ENCODE measurements at places on chromosomes 11 and 22. TPM values are rescaled to one million over a fixed set of nuclear protein-coding genes. Genes with fewer than 3 reads are reported as not detected.

DNA sequence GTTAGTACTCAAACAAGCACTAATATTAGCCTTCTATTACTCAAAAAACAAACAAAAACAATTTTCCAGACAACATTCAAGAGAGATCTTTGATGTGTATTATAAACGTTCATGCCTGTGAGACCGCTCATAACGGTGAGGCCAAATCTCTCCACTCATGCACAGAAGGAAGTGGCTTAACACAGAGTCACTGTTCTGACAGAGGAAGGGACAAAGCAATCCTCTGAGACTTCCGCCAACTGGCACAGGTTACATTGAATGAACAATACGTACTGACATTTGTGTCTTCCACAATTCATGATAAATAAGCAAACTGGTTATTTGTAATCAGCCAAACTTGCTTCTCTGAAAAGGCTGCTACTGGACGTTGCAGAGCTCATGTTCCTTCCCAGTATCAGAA, 30.5 kb downstream of the CHKA start:
- no peak for DNase-seq

DNA sequence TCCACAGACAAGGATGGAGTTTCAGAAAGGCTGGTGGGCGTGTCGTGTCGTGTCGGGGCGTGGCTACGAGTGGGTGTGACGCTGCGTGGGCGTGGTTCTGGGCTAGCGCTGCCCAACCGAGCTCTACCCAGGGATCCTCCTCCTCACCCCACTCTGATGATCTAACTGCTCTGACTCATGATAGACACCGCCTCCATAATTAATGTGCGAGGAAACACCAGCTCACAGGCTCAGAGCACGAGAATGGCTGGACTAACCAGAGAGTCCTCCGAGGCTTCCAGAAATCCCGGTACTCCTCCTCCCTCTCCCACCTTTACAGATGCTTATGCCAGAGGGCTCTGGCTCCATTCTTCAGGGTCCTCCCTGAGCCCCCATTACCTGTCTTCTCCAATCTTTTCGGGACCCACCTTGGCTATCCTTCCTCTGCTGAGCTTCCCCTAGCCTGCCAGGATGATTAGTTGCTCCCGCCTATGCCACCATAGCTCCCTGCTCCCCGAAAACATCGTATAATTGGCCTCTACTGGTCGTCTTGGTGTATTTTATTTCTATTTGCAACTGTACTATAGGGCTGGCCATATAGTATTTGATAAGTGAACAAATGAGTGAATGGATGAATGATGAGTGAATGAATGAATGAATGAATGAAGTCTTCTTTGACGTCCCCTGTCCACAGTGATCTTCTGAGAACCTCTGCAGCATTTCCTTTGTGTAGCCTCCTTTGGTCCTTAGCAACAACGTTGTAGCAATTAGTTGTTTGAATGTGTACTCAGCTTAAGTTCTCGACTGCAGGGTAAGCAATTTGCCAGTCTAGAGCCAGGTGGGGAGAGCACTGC, 21.7 kb downstream of the TMPRSS13 start:
- DNase-seq = peak; percentile 78

- DNase-seq = no peak
These were observed 101.0 kb downstream of the PDE2A start for GRCh38 chr11:72573072-72573854.

GRCh38 chr22:23107487-23108248, 34.1 kb downstream of the RSPH14 start:
- no peak for DNase-seq

DNA sequence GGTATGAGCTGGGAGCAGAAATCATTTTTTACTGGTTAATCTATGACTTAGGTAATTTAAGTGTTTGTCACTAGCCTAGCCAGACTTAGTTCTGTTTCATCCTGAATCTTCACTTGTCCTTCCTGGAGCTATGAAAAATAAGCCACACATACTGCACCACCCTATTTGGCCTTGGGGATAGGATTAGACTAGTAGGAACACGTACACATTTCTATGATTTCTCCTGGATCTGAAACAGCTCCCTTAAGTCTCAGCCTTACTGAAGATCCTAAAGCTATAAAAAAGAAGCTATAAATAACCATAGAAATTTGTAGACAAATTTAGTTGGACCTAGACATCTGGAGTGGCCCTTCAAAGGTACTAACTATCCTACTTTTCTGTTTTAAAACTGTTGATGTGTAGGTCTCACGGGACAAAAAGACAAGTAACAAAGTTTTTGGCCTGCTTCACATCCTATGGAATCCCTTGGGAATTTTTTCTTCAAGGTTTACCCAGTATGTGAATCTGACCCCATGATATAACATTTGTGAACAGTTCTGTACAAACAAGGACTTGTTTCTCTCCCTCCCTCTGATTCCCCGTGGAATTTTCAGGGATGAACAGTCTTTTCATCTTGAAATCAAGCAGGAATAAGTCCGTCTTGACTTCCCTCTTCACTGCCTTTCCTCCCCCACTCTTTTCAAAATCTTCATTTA, 275.0 kb downstream of the FAM76B start:
- no peak for DNase-seq

DNA sequence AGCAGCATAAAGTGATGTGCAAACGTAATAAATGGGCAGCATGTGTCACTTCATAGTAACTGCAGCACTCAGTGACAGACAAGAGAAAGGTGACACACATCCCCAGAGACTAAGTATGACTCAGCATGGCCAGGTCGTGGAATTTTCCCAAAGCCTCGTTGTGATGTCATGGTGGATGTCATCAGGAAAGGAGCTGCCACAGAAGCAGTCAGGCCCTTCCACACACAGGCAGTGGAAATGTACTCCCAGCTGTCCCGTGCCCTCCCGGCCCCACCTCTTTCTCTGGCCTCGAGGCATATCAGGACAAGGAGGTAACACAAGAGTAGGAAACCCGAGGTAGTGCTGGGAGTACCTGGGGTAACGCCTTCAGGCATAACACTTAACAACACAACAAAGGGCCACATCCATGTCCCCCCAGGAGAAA, 8.1 kb downstream of the PC start:
- DNase-seq = no peak

The OSBP2 gene
- 15.4 TPM for total RNA-seq

DNA sequence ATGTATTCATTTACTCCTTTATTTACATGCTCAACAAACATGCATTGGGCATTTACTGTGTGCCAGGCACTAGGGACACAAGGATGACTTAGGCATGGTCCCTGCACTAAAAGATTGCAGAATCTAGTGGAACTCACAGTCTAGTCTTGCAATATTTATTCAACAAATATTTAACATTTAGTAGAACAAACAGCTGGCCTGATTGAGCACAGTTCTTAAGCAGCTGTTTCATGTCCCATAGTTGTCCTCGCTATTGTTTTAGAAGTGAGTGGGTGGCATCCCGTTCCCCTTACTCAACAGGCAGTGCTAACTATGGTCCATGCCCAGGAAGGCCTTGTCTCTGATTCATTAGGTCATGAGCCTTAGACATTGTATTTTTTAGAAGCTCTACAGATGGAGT, 459.9 kb upstream of the CADM1 start:
- DNase-seq = no peak

Measured in skin of body (tissue), 3 donors.